NCI-H2171 (cell line): ENCODE measurements at places on chromosomes 6 and 20.

GRCh38 chr20:12764053-12764452 lies 244.7 kb upstream of the SPTLC3 start:
- no peak for DNase-seq

DNA sequence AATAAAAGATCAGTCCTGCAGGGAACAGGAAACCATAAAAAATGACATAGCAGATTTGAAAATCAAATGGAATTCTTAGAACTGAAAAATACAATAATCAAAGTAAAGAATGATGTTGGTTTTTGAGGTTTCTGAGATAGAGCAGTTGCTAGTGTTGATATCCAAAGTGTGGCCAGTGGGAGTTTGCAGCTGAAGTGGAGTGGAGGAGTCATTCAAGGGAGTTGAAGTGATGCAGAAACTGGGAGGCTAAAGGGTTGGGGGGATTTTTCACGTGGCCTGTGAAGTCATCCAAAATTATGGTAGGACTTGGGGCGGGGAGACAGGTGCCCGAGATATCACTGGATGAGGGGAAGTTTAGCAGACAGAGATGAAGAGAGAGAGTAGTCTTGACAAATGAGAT lies 123.6 kb downstream of the CDC5L start:
- DNase-seq = no peak

DNA sequence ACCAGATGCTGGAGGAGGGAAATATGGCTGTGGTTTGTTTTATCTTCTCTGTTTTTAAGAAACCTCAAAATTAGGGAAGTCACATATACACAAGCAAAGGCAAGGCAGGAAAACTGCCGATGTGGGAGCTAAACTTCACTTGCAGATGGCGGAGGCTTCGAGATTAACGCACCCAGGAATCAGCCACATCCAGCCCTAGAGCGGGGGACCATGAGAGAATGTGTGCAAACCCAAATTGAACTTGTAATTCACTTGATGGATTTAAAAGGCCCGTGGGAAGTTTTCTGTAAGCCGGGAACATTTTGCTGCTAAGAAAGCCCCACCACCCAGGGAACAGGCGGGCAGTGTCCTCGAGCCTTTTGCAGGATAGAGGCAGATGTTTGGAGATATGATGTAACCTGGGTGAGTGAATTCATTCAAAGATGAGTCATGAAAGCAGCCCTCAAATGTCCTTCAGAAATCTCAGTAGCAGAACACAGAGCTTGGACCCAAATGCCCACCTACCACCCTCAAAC lies 39.9 kb downstream of the PREX1 start:
- no peak for DNase-seq

GRCh38 chr6:35634316-35634715 lies 54.4 kb downstream of the FKBP5 start:
- no peak for DNase-seq

DNA sequence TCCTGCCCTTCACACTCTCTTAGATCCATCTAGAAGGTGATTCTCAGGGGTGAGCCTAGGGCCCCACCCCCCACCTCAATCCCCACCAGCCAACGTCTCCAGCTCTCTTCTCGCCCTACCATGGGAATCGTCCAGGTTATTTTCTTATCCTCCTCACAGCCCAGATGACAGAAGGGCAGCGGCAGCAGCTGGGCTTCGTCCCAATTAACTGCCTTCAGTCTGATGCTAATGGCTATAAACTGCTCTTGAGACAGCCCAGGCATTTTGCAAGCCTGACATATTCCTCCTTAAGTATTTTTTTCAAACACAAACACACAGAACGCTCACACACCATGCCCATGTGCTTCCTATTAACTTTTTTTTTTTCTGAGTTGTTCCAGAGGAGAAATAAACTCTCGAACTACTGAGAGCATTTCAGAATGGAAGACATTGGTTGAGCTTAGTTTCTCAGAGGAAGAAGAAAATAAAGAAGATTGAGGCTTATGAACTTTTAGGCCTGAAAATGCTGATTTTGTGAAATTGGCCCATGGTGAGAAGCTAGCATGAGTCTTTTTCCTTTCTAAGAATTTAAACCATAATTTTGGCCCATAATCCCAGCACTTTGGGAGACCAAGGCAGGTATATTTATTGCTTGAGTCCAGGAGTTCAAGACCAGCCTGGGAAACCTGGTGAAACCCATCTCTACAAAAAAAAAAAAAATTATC lies 124.6 kb downstream of the EYA2 start:
- DNase-seq = peak; percentile 77

- no peak for DNase-seq
These were observed 283.9 kb upstream of the RIMS1 start for GRCh38 chr6:71602385-71603007.
